ENCODE measurements at places on chromosomes 3 and 15. TPM values are rescaled to one million over a fixed set of nuclear protein-coding genes. Genes with fewer than 3 reads are reported as not detected.

GRCh38 chr3:77421916-77422315, 382.0 kb downstream of the ROBO2 start:
- DNase-seq = no peak

DNA sequence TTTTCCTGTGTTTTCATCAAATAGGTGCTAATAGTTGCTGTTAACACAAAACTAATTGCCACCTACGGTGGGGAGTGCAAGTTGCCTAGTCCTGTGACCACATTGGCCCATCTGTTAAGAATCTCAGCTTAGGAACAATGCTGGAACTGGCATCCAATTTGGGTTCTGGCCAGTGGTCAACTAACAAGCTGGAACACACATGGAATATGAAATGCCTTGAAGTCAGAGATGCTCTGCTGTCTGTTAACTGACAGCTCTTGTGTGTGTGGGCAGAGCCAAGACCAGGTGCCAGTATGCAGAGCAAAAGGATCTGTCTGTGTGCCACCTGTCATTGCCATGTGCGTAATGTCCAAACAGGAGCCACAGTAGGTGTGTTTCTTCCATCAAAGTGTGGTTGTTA, 460.8 kb downstream of the ROBO2 start:
- no peak for DNase-seq

The ACTRT3 gene
- total RNA-seq = 0.30 TPM

DNA sequence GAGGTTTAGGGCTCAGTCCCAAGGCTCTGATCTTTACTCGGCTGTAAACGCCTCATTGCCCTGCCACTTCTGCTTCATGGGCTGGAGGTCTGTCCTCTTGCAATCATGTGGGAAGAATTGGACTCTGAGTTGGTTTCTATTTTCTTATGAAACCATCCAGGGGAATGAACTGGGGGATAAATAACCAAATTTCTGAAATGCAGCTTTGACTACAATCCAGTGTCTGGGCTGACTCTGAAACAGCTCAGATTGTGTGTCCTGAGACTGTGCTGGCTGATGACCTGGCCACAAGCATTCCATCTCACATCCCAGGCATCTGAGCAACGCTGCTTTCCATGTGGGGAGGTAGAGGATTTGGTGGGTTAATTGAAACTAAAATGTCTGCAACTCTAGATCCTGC, 71.0 kb upstream of the GALNT15 start:
- DNase-seq = no peak

DNA sequence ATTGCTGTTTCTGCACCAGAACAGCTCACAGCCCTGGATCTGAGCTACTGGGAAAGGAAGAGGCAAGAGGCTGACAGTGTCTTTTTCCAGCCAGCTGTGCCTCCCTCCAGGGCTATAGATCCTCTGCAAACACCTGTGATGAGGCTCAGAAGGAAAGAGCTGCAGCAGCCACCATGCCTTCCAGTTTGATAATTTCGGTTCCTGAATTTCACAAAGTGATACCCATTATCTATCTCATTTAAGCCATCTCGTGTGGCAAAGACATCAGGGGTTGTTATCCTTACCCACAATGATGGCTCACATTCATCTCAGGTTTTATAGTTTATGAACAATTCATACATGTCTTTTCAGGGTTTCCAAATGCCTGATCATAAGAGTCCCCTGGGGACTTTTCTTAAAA, 1.8 kb upstream of the LARP6 start:
- DNase-seq = no peak

The ESYT3 gene
- 1.1 TPM for total RNA-seq

The TMCO5A gene
- total RNA-seq = not detected

- DNase-seq = no peak
Observed at GRCh38 chr3:126498929-126499328, 18.6 kb downstream of the UROC1 start.

DNA sequence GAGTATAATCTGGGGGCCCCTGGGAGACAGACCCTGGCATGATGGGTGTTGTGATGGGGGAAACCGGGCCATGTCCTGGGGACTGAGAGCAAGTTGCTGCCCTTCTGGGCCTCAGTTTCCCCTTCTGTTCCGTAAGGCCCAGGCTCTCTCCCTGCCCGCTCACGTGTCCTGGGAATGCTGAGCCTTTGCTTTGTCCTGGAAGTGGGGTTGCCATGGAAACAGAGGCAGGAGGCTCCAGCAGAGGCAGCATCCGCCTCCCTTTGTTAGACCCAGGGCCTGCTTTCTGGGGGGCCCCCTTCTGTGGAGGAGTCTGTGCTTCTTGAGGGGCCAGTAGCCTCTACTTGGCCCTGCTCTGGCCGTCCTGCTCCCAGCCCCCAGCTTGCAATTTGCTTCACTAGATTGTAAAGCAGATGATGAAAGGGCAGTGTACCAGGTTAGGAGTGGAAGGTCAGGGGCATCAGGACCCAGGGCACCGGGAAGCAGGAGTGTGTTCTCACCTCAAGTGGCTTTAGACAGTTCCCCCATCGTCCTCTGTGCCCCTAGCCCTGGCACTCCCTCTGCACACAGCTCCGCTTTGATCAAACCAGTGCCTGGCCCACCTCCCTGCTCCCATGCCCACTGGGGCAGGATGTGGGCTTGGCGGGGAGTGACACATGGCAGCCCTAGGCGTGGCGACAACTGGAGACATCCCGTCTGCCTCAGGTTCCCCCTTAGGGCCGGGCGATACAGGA, 105.6 kb downstream of the FBLN2 start:
- peak; percentile 52 for DNase-seq

The CACNA1D gene
- total RNA-seq = not detected

Data from activated naive CD4-positive, alpha-beta T cell treated with anti-CD3 and anti-CD28 coated beads for 36 hours (primary cell).